Activated naive CD4-positive, alpha-beta T cell treated with anti-CD3 and anti-CD28 coated beads, Interleukin-2, amount 50 U/mL, for 16 hours (primary cell): ENCODE measurements at places on chromosomes 3 and 15.

GRCh38 chr3:161414907-161415306, 43.6 kb upstream of the SPTSSB start:
- DNase-seq, result no peak

- no peak for DNase-seq
Observed at GRCh38 chr3:36697229-36698001, 66.9 kb downstream of the DCLK3 start.

- DNase-seq, result no peak
Observed at GRCh38 chr15:52193791-52194190, 2.6 kb upstream of the GNB5 start.

GRCh38 chr15:83477172-83477807, 30.1 kb downstream of the SH3GL3 start:
- DNase-seq, result no peak

- no peak for DNase-seq
Observed at GRCh38 chr15:93882779-93883178, 348.6 kb upstream of the MCTP2 start.

GRCh38 chr3:49996016-49996415, 56.1 kb downstream of the RBM6 start:
- DNase-seq, result no peak

- no peak for DNase-seq
Observed at GRCh38 chr15:59256482-59256881, 49.8 kb downstream of the LDHAL6B start.

DNA sequence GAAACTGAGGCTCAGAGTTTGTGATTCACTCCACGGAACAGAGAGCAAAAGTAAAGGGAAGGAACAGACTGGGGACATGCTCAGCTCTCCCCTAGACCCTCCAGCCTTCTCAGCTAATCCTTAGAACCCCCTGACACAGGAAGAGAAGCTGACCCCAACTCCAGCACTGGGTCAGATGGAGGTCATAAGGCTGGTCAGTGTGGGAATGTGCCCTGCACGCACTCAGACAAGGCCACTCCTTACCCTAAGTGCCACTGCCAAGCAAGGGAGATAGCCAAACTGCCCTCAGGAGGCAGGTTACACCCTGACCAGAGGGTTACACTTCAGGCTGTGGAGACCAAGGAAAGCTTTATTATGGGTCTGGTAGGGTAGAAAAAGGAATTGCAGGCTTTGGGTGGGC, 1.2 kb downstream of the RPL29 start:
- no peak for DNase-seq

DNA sequence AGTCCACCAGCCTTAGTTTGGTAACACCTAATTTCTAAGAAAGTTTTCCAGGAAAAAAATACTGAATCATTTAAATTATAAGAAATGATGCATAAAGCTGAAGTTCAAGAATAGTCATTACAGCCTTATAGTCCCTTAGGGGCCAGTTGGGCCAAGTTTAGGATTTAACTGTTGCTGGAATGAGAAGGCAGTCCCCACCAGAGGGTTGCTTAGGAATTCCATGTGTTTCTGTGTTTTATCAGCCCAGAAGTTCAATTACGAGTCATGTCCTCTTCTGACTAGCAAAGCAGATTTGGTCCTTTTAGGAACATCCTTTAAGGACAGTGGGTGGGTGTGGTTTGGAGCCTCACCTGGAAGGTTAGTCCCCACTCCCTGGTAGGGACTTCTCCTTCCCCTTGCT, 57.0 kb upstream of the NR2E3 start:
- no peak for DNase-seq

- DNase-seq, result no peak
Observed at GRCh38 chr3:144351773-144352365, 380.2 kb downstream of the DIPK2A start.

DNA sequence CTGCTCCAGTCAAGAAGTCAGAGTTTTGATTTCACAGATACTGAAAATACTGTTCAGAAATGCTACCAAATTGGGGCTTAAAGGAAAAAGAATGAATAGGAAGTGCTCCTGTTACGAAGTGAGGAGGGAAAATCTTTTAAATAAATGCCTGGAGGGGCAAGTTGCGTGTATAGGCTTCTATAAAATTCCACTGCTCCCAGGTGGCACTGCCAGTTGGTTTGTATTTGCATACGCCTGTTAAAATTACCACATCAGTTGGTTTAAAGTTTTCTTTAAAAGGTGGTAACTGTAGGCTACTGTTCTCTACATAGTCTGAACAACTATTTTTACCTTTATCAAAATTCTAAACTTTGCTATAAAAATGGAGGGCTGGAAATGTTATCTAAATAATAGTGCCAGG, 123.5 kb downstream of the DLG1 start:
- no peak for DNase-seq

DNA sequence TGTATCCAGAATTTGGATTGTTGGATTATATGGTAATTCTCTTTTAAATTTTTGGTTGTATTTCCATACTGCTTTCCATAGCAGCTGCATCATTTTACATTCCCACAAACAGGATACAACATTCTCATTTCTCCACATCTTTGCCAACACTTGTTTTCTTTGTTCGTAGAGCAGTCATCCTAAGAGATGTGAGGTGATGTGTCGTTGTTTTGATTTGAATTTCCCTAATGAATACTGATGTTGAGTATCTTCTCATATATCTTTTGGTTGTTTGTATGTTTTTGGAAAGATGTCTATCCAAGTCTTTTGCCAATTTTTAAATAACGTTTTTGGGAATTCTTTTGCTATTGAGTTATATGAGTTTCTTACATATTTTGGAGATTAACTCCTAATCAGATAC, 93.6 kb downstream of the GMNC start:
- DNase-seq, result no peak

DNA sequence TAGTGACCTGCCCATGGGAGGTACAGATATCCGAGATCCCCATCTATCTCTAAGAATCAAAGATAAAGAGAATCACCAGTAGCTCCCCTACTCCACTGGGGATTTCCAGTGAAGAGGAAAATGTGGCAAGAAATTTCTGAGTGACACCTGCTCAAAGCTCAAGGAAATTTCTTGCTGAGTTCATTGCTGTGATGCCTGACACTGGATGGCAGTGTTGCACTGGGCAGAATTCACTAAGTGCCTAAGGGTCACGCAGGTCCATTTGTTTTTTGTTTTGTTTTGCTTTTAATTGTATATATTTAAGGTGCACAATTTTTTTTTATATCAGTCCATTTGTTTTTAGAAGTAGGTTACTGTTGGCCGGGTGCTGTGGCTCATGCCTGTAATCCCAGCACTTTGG, 109.5 kb upstream of the KCNAB1 start:
- DNase-seq, result no peak

DNA sequence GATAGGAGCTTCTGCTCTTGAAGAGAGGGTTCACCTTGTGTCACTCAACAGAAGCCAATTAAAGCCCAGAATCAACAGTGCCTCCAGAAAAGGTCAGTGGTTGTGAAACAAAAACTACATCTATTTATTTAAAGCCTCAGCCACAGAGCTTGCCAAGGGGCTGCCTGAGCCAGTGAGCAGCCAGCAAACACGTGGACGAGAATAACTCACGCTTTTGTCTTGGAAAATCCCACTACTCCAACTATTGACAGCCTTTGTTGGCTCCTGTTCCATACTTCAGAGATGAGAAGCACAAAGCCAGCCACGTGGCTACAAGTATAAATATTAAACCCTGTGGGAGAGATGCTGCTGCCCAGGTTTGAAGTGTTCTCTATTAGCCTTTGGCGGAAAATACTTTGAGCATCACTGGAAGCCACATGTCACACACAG, 10.3 kb downstream of the GPR156 start:
- DNase-seq, result no peak

DNA sequence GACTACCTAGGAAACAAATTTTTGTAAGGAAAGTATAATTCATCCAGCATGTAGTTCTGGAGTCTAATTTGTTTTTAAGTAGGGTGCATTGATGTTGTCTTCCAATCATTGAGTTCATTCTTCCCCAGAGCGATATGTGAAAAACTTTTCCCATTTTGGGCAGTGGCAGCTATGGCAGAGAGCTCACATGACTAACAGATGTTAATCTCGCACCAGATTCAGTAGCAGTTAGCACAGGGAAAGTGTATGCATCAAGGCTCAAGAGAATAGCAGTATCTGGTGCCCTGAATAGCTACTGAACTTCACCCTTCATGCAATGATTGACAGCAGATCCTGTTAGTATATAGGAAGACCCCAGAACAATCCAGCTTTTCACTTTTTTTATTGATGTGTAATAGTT, 46.3 kb upstream of the TCAIM start:
- no peak for DNase-seq

DNA sequence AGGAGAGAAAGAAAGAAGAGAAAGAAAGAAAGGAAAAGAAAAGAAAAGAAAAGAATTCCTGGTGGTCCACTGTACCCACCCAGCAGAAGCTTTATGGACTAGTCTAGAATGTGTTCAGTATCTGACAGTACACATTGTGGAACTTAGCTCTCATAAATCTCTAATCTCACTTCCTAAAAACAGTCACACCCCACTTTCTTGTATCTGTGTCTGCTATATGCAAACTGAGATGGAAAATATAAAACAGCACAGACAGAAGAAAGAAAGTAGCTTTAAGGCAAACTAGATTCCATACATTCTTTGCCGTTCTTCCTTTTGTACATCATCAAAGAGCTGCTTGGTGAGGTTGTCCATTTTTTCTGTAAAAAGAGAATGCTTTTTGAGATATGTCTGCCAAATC, 41.1 kb upstream of the GNB5 start:
- DNase-seq, result no peak

- no peak for DNase-seq
Observed at GRCh38 chr15:84911879-84912660, 27.6 kb downstream of the SLC28A1 start.

DNA sequence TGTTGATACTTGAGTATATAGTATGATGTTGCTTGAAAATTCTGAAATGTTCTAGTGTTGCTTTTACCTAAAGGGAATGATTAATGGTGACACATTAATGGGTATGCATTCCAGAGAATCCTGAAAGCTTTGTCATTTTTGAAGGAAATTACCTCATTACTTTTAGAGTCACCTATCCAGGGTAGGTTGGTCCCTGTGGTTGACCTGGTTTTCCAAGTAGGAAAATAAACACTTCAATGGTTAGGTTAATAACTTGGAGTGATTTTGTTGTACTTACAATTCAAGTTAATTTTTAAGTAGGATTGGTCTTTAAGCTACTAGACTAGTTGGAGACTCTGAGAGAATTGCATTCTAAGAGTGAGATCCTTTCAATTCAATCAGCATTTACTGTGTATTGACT, 31.0 kb downstream of the MITF start:
- DNase-seq, result no peak

DNA sequence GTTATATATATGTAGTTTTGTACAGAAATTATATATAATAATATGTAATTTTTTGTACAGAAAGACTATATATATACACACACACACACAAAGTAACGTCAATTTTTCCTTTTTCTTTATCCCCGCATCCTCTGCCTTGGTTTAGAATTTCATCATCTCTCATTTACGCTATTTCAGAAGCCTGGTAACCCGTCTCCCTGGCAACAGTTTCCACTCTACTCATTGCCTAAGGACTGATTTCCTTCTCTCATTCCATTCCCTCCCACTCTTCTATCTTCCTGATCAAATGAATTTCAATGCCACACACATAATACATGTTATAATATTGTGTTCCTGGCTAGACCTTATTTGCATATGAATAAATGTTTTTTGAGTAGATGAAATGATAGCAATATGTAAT, 47.8 kb upstream of the NDN start:
- no peak for DNase-seq

- DNase-seq, result no peak
Observed at GRCh38 chr3:61665121-61665520, 103.8 kb downstream of the PTPRG start.

GRCh38 chr3:177249203-177249602, 51.9 kb upstream of the TBL1XR1 start:
- no peak for DNase-seq

GRCh38 chr3:184417619-184418327, 37.9 kb downstream of the CHRD start:
- peak; percentile 75 for DNase-seq

GRCh38 chr3:128420289-128420688, 46.4 kb downstream of the DNAJB8 start:
- no peak for DNase-seq

- no peak for DNase-seq
Observed at GRCh38 chr3:99845999-99846398, 28.3 kb downstream of the CMSS1 start.

GRCh38 chr15:88998980-88999713, 86.0 kb upstream of the MFGE8 start:
- DNase-seq, result no peak

- DNase-seq, result no peak
Observed at GRCh38 chr15:96896766-96897165, 566.3 kb downstream of the NR2F2 start.

DNA sequence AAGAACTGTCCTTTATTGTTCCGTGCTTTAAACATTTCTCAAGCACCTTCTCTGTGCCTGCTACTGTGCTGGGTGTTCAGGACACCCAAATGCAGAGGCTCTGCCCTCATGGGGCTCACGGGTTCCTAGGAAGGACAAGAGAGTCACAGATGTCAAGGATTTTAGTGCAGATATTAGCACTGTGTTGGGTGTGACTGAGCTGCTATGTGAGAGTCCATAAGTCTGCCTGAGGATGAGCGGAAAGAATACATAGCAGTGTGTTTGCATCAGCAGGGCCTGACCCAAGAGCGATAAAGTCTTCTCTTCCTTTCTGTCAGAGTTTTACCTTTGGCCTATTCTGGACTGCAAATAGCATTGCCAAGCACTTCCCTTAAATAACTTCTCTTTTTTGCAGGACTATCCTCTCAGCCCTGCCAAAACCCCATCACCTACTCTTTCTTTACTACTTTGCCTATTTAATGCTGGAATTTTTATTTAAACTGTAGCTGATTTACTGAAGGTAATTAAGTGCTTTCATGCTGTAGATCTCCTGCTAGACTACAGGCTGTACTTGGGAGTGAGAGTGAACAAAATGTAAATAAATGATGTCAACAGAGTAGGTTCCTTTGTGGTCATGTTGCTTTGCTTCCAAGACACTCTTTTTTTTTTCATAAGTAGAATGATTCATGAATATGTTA, 459.4 kb upstream of the TPRG1 start:
- DNase-seq, result no peak

DNA sequence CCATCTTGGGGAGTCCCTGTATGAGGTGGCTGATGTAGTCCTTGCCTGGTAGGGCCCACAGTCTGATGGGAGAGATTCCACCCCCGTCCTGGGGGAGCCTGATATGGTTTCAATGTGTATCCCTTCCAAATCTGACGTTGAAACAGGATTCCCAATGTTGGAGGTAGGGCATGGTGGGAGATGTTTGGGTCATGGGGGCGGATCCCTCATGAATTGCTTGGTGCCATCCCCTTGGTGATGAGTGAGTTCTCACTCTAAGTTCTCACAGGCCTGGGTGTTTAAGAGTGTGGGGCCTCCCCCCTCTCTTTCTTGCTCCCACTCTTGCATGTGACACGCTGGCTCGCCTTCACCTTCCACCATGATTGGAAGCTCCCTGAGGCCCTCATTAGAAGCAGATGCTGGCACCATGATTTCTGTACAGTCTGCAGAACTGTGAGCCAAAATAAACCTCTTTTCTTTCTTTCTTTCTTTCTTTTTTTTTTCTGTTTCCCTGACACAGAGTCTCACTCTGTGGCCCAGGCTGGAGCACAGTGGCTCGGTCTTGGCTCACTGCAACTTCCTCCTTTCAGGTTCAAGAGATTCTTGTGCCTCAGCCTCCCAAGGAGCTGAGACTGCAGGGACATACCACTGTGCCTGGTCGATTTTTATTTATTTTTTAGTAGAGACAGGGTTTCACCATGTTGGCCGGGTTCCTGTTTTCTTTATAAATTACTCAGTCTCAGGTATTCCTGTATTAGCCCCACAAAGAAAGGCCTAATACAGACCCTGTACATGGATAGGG, 28.6 kb downstream of the ITGA11 start:
- no peak for DNase-seq

- no peak for DNase-seq
Observed at GRCh38 chr3:60610441-60611112, 640.7 kb downstream of the FHIT start.
